CD4-positive, alpha-beta memory T cell (primary cell): ENCODE measurements at places on chromosomes 12 and 14. TPM values are rescaled to one million over a fixed set of nuclear protein-coding genes. Genes with fewer than 3 reads are reported as not detected.

- peak overlapping the region; percentile 91 for H3K4me3 ChIP-seq
- no peaks in the 10 kb centered on the region for H3K27me3 ChIP-seq
- H3K27ac ChIP-seq = peak overlapping the region; percentile 84
- peaks cover 27% of the 10 kb centered on the region for H3K4me1 ChIP-seq
- DNase-seq = peak; percentile 64
Measured at GRCh38 chr12:56151672-56152131, 685 bp upstream of the MYL6B start.

DNA sequence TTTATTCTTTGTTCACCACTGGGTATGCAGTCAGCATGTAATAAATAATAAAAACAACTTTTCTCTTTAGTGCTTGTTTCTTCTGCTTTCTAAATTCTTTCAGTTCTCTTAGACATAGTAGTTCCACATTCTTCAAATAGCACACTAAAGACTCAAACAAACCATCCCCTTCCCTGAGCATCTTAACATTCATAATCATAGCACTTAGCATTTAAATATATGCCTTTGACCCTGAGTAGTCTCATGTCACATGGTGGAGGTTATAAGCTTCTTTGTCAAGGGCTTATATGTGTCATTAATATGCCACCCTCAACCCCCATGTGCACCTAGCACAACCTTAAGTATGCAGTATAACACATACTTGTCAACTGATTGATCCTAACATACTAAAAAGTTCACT is 212.7 kb downstream of the PHLDA1 start:
- H3K27me3 ChIP-seq = no peaks in the 10 kb centered on the region
- H3K4me3 ChIP-seq = no peak overlapping the region
- peaks cover 23% of the 10 kb centered on the region for H3K4me1 ChIP-seq
- H3K27ac ChIP-seq = no peak overlapping the region
- no peaks in the 10 kb centered on the region for H3K36me3 ChIP-seq

DNA sequence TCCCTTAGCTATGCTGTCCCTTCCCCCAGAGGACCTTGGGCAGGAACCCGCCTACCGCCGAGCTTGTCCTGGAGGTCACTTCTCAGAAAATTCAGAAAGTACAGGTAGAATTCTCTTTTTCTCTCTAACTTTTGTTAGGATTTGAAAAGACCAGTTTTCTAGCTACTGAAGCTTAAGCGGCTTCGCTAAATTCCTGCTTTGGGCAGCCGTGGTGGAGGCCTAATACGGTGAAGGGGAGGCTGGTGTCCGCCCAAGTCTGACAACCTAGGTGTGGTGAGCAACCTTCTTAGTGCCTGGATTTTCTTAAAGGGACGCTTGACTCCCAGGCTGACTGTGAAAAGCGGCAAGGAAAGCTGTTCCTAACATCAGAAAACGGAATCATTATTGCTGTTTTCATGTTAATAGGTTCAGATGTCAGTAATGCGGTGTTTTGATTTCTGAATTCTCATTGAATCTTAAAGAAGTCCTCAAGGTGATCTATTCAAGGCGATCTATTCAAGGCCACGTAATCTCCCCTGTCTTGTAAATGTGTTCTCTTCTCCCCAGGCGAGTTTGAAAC is 835 bp downstream of the FGD4 start:
- no peaks in the 10 kb centered on the region for H3K36me3 ChIP-seq
- H3K27me3 ChIP-seq = peaks cover 12% of the 10 kb centered on the region
- no peak for DNase-seq
- no peak overlapping the region for H3K27ac ChIP-seq
- peaks cover 13% of the 10 kb centered on the region for H3K4me1 ChIP-seq

GRCh38 chr12:89890161-89890560 is 181.5 kb upstream of the ATP2B1 start:
- no peak overlapping the region for H3K27ac ChIP-seq
- H3K4me3 ChIP-seq = no peak overlapping the region
- no peaks in the 10 kb centered on the region for H3K36me3 ChIP-seq
- no peak for DNase-seq

SMIM41 gene
- polyA plus RNA-seq = not detected

ADSS1 gene
- 0.16 TPM for polyA plus RNA-seq

BRI3BP gene
- polyA plus RNA-seq = 4.2 TPM

BCL2L2 gene
- polyA plus RNA-seq = not detected

DBX2 gene
- polyA plus RNA-seq = not detected
